ENCODE measurements at places on chromosomes 13 and 19.
A peak's percentile ranks its signal among the peaks of the same experiment; 100 is the strongest.

DNA sequence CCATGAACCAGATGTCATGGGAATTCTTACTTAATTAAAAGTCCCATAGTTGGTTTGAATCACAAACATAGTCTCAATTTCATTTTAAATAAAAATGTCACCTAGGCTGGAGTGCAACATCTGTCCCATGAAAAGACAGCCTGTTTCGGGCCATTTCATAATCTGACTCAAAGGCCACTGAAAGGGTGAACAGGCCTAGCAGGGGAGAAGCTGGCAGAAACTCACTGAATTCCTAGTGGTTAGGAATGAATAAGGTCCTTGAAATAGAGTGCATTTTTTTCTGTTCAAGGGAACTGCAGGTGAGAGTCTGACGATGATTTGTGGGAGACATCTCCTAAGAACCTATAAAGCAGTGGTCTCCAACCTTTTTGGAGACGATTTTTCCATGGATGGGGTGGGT lies 44.0 kb upstream of the PCCA start:
- DNase-seq: no peak

- no peak for DNase-seq
Observed at GRCh38 chr13:44236801-44237207, 136.8 kb upstream of the SERP2 start.

GRCh38 chr13:109857803-109858202 lies 71.4 kb upstream of the IRS2 start:
- DNase-seq: no peak

DNA sequence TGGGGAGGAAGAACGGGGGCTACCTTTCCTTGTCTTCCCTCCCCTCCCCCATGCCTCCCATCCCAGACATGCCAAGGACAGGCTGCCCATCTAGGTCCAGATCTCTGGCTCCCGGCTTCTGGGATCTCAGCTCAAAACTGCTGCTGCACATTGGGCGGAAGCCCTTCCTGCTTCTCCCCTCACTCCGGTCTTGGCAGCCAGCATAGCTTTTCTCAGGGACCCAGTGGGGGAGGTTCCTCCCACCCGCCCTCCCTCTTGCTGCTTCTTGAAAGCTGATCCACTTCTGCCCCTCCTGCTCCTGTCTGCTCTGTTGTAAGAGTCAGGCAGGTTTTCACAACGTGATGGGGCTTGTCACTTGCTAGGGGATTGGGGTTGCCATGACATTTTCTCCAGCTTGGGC lies 21.7 kb upstream of the RNF17 start:
- DNase-seq: no peak

DNA sequence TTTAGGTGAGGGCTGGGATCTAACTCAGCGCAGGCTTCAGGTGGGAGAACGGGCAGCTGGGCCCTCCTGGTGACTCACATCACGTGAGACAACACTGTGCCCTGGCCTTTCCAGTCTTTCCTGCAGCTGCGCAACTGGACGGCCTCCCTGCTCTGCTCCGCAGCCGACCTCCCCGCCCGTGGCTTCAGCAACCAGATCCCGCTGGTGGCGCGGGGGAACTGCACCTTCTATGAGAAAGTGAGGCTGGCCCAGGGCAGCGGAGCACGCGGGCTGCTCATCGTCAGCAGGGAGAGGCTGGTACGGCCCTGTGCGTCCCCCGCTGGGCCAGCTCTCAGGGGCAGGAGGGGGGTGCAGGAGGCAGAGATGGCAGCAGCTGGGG lies 8.8 kb downstream of the SPPL2B start:
- peak; percentile 55 for DNase-seq

- no peak for DNase-seq
Observed at GRCh38 chr19:31725051-31725450, 375.8 kb upstream of the TSHZ3 start.
